Vagina (tissue), 2 donors: ENCODE measurements at places on chromosomes 12 and 14.

DNA sequence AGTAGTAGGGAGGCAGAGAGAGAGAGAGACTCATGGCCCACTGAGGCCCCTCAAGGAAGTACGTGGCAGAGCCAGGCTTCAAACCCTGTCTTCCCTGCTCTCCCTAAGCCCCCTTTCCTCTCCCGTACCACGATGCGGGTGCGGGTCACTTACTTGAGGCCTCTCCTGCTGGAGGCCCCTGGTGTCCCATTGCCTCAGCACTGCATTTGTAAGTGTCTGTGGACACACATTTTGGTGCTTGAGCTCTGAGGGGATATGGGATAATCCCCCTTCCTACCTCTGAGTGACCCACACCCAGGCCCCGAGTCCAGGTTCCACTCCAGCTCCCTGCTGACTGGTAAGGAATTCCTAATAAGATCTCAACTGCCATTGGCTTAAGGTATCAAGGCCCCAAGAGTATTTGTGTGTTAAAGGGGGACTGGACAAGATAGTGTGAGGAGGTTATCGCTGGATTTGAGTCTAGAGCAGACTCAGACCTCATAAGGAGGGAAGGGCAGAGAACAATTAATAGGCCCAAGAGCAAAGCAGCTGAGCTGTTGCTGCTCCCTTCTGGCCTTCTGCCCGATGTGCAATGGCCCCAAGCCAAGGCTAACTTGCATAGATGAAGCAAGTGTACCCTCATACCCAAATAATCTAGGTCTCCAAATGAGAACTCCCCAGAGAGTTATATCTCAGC is 71.9 kb downstream of the CRACR2A start:
- no peak overlapping the region for H3K4me3 ChIP-seq
- H3K27ac ChIP-seq = no peak overlapping the region

DNA sequence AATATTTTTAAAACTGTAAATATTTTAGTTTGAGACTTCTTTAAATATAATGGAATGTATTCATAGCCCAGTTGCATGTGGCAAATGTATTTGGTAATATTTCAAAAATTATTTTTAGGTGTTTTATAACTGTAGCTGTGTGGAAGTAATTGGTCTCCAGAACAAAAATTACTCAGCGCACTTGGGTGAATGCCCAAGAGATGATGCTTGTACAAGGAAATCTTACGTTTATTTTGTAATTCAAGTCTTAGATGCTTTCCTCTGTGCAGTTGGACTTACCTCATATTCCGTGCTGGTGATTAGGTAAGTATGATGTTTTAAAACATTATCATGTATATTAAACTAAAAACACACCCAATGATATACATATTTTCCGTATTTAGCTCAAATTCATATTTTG is 76.7 kb upstream of the SLCO1B1 start:
- H3K27me3 ChIP-seq = no peaks in the 10 kb centered on the region
- no peaks in the 10 kb centered on the region for H3K4me1 ChIP-seq
- no peaks in the 10 kb centered on the region for H3K36me3 ChIP-seq
- no peak overlapping the region for H3K27ac ChIP-seq
- DNase-seq = no peak

DNA sequence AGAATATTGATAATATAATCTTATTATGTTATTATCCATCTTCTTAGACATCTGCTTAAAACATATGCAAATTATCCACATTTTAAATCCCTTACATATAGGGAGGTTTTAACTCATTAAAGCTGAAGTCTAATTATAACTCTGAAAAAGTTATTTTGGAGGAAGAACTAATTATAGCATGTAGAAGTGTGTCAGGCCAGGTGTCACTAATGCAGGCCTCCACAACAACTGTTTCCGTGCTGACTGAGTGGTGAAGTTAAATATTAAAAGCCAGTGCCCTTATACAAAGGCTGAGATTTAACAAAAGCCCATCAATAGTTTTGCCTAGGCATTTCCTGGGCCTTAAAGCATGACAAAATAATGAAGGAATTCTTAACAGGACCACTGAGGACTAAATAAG is 157.4 kb downstream of the LRRK2 start:
- H3K4me3 ChIP-seq = no peak overlapping the region
- H3K4me1 ChIP-seq = no peaks in the 10 kb centered on the region
- no peak for DNase-seq
- H3K36me3 ChIP-seq = no peaks in the 10 kb centered on the region
- no peak overlapping the region for H3K27ac ChIP-seq
- no peaks in the 10 kb centered on the region for H3K27me3 ChIP-seq

- H3K4me3 ChIP-seq = no peak overlapping the region
- no peak for DNase-seq
- no peaks in the 10 kb centered on the region for H3K36me3 ChIP-seq
Measured at GRCh38 chr14:69249603-69250002, 10.4 kb upstream of the GALNT16 start.

GRCh38 chr14:64296561-64296960 is 2.4 kb upstream of the ESR2 start:
- no peak overlapping the region for H3K27ac ChIP-seq
- H3K36me3 ChIP-seq = no peaks in the 10 kb centered on the region
- DNase-seq = no peak

DNA sequence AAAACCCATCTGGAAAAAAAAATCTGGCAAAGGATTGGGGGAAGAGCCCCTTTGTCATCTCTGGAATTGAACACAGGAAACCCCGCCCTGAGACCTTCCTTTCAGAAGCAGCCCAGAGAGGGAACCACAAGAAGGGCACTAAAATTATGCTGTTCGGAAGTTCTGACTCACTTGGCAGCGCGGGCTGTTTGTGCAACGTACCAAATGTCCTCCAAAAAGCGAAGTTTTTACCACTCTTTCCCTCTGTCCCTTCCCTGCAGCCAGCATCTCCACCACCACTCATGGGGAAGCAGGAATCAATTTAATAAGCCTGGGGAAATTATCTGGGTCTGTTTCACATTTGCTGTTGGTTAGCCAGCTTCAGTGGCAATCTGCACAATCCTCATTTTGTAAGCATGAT is 3.2 kb upstream of the SYNE3 start:
- H3K27ac ChIP-seq = peak overlapping the region; percentile 71
- H3K4me1 ChIP-seq = peaks cover 67% of the 10 kb centered on the region
- DNase-seq = no peak
- H3K27me3 ChIP-seq = no peaks in the 10 kb centered on the region
- no peak overlapping the region for H3K4me3 ChIP-seq

- H3K36me3 ChIP-seq = no peaks in the 10 kb centered on the region
- H3K27me3 ChIP-seq = no peaks in the 10 kb centered on the region
- H3K4me1 ChIP-seq = no peaks in the 10 kb centered on the region
- H3K27ac ChIP-seq = no peak overlapping the region
- DNase-seq = no peak
Measured at GRCh38 chr14:93744876-93745275, 43.4 kb downstream of the PRIMA1 start.

GRCh38 chr14:38404616-38405015 is 148.7 kb upstream of the CLEC14A start:
- no peaks in the 10 kb centered on the region for H3K36me3 ChIP-seq
- DNase-seq = no peak
- H3K27ac ChIP-seq = no peak overlapping the region
- H3K4me3 ChIP-seq = no peak overlapping the region
- H3K4me1 ChIP-seq = no peaks in the 10 kb centered on the region

- no peak overlapping the region for H3K4me3 ChIP-seq
- no peak overlapping the region for H3K27ac ChIP-seq
- no peaks in the 10 kb centered on the region for H3K36me3 ChIP-seq
Measured at GRCh38 chr14:89138846-89139245, 278.2 kb downstream of the FOXN3 start.

GRCh38 chr12:29562110-29562804 is 64.8 kb upstream of the OVCH1 start:
- H3K4me3 ChIP-seq = no peak overlapping the region
- peaks cover 22% of the 10 kb centered on the region for H3K4me1 ChIP-seq
- no peak for DNase-seq

DNA sequence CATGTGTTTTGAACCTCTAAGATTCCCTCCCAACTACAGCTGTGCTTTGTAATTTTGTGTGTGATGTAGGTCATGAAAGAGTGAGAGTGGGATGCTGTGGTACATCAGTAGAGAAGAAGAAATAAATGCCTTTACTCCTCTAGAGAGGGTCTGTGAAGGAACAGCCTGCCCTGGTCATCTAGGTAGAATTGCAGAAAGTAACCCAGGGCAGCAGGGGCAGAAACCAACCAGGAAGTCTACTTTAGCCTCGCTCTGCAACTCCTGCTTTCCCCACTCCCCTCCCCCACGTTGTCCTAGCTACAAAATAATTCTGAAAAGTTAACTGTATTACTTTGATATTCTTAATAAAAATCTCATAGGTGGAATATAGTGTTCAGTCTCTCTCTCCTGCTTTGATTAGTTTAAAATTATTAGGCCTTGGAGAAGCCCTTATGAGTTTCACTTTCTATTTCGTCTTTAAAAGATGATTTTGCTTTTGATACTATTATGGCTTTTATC is 7.5 kb downstream of the TBK1 start:
- peak overlapping the region; percentile 11 for H3K4me3 ChIP-seq
- peak overlapping the region; percentile 63 for H3K27ac ChIP-seq
- H3K4me1 ChIP-seq = peaks cover 25% of the 10 kb centered on the region
- H3K36me3 ChIP-seq = peaks cover 18% of the 10 kb centered on the region
- no peak for DNase-seq

- H3K4me1 ChIP-seq = no peaks in the 10 kb centered on the region
- H3K4me3 ChIP-seq = no peak overlapping the region
- no peaks in the 10 kb centered on the region for H3K27me3 ChIP-seq
Measured at GRCh38 chr14:32331206-32331605, 2.1 kb downstream of the AKAP6 start.

DNA sequence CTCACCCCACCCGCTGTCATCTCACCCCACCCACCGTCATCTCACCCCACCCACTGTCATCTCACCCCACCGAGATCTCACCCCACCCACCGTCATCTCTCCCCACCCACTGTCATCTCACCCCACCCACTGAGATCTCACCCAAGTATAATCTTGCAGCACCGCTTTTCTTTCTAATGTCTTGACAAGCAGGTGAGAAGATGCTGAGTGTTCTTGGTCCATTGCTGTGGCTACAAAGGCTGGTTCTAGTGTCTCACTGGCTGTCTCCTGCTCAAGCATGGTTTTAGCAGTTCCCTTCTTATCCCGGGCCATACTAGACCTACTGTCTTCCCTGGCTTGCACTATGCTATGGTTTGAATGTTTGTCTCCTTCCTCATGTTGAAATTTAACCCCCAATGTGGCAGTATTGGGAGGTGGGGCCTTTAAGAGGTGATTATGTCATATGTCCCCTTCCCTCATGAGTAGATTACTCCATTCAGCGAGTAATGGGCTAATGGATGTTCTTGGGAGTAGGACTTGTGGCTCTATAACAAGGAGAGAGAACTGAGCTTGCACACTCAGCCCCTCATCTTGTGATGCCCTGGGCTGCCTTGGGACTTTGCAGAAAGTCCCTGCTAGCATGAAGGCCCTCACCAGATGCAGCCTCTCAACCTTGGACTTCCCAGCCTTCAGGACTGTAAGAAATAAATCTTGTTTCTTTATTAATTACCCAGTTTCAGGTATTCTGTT is 47.7 kb upstream of the PPP2R5C start:
- H3K36me3 ChIP-seq = no peaks in the 10 kb centered on the region
- H3K4me1 ChIP-seq = no peaks in the 10 kb centered on the region
- peak; percentile 56 for DNase-seq
- no peaks in the 10 kb centered on the region for H3K27me3 ChIP-seq
- H3K4me3 ChIP-seq = no peak overlapping the region

GRCh38 chr14:106875503-106875902 is 1349.1 kb downstream of the TMEM121 start:
- no peak overlapping the region for H3K4me3 ChIP-seq
- DNase-seq = no peak
- no peaks in the 10 kb centered on the region for H3K27me3 ChIP-seq

- H3K27ac ChIP-seq = no peak overlapping the region
- no peak overlapping the region for H3K4me3 ChIP-seq
- peaks cover 47% of the 10 kb centered on the region for H3K4me1 ChIP-seq
- H3K27me3 ChIP-seq = no peaks in the 10 kb centered on the region
- no peak for DNase-seq
- H3K36me3 ChIP-seq = no peaks in the 10 kb centered on the region
Measured at GRCh38 chr12:76554405-76555230, 5.0 kb downstream of the OSBPL8 start.

GRCh38 chr14:86505808-86506207 is 975.9 kb downstream of the FLRT2 start:
- H3K27me3 ChIP-seq = no peaks in the 10 kb centered on the region
- no peaks in the 10 kb centered on the region for H3K36me3 ChIP-seq
- DNase-seq = no peak
- no peaks in the 10 kb centered on the region for H3K4me1 ChIP-seq
- H3K27ac ChIP-seq = no peak overlapping the region
- no peak overlapping the region for H3K4me3 ChIP-seq

DNA sequence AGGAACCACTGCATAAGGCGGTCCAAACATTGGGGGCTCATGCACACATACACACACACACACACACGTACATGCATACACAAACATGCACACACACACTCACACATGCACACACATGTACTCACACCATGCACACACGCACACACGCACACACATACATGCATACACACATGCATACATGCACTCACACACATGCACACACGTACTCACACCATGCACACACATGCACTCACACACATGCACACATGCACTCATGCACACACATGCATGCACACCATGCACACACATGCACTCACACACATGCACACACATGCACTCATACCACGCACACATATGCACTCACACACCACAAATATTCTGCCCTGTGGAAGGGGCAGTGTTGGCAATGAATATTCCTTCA is 22.1 kb downstream of the OAS2 start:
- H3K4me3 ChIP-seq = no peak overlapping the region
- H3K27ac ChIP-seq = no peak overlapping the region
- no peaks in the 10 kb centered on the region for H3K4me1 ChIP-seq
- no peaks in the 10 kb centered on the region for H3K27me3 ChIP-seq
- peak; percentile 54 for DNase-seq
- H3K36me3 ChIP-seq = peaks cover 46% of the 10 kb centered on the region

DNA sequence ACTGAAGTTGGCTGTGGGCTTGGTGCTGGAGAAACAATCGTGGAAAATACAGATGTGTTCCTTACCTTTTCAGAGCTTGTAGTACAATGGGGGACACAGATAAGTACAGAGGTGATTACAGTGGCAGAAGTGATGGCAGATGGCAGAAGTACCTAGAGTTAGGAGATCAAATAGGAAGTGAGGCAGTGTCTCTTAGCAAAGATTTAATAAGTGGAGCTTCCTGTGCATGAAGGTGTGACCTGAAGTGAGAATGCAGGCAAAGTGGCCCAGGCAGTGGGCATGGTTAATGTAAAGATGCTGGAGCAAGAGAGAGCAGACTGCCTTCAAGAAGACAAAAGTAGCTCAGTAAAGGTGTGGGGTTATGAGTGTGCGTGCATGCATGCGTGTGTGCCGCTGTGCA is 16.0 kb downstream of the LRRK2 start:
- H3K4me1 ChIP-seq = peaks cover 16% of the 10 kb centered on the region
- no peak for DNase-seq
- no peak overlapping the region for H3K4me3 ChIP-seq
- H3K27ac ChIP-seq = no peak overlapping the region
- H3K36me3 ChIP-seq = no peaks in the 10 kb centered on the region
- H3K27me3 ChIP-seq = no peaks in the 10 kb centered on the region
